ENCODE measurements at places on chromosomes 13 and 19.
A peak's percentile ranks its signal among the peaks of the same experiment; 100 is the strongest.

- DNase-seq: no peak
Observed at GRCh38 chr13:78032132-78032531, 113.5 kb upstream of the EDNRB start.

- DNase-seq: no peak
Observed at GRCh38 chr13:32033744-32034143, 2.2 kb downstream of the FRY start.

DNA sequence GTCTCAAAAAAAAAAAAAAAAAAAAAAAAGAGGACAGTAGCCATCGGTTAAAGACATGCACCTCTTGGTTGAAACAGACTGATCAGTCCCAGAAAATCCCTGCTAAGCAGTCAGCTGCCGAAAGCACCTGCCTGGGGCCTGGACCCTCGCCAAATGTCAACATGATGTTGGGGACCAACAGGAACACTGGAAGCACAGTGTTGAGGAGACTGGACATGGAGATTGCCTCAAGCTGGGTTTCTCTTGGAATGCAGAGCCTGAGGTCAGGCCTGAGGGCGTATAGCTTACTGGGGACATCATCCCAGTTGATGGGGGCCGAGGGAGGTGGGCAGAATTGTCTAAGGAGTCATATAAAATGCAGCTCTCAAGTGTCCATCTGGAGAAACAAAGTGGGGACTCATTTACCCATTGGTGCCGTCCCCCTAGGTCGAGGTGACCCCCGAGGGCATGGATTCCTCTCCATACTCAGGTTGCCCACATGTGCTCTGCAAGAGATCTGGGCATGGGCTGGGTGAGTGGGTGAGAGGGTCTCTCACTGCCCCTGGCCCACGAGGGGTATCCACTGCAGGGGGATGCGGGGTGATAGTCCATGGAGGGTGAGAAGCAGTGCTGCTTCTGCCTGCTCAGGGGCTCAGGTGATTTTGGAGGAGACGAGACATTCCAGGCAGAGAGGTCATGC, 164.5 kb downstream of the URI1 start:
- no peak for DNase-seq

DNA sequence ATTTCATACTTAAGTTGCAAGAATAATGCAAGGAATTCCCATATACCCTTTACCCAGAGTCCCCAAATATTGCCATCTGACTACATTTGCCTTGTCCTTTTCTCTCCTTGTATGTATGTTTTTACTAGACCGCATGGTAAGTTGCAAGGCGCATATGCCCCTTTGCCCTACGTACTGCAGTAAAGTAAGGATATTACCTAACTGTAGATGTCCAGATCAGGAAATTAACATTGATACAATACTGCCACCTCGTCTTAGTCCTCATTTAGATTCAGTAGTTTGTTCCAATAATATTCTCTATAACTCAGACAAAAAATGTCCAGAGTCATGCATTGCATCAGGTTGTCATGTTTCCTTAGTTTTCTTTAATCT, 9.3 kb downstream of the SAFB start:
- DNase-seq: no peak

GRCh38 chr13:100657881-100658315, 16.7 kb downstream of the TMTC4 start:
- no peak for DNase-seq

DNA sequence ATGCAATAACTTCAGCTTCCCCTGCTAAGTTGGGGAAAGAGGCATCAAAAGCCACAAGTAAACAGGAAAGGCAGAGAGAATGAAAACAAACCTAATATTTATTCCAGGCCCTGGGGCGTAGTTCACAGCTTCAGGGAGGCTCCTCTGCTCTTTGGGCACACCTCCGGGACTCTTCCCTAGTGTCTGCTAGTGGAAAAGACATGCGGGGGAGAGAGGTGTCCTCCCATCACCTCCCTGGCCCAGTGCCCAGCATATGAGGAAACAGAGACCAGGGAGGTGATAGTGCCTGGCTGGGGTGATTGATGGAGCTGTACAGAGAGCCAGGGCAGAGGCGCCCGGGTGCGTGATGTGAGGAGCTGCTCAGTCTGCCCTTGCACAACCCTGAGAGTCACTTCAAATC, 71.0 kb downstream of the RASL11A start:
- peak; percentile 65 for DNase-seq

- DNase-seq: no peak
Observed at GRCh38 chr13:44158098-44158521, 215.5 kb upstream of the SERP2 start.

DNA sequence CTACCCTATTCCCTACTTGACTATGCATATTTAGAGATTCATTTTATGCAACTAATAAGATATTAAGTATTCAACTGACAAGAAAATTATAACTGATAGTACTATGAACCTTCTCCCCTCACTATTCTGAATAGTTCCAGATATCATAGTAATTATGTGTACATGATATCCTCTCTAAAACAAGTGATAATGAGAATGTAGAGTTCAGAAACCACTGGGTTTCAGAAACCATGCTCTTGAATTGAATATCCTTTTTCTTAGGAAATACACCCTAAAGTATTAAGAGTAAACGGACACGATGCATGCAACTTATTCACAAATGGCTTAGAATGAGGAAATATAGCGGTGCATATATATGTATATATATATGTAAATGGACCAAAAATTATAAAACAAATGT, 160.9 kb downstream of the TBC1D4 start:
- no peak for DNase-seq

GRCh38 chr13:52887165-52887564, 38.7 kb upstream of the PCDH8 start:
- DNase-seq: no peak

DNA sequence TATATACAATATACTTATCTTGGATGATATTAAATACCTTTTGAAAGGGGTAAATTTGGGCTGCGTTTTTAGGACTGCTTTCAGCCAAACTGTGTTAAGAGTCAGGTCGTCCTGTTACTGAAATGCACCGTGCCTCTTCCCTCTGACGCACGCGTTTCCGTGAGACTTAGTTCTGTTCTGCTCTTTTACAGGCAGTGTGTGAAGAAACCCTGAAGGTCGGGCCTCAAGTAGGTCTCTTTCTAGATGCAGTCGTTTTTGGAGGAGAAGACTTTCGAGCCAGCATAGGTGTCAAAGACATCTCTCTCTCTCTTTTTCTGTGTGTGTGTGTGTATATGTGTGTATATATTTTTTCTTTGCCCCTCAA, 107.0 kb downstream of the ZIC5 start:
- DNase-seq: no peak

- no peak for DNase-seq
Observed at GRCh38 chr13:73198991-73199411, 140.2 kb downstream of the KLF5 start.

- peak; percentile 81 for DNase-seq
Observed at GRCh38 chr13:112606109-112607001, 18.4 kb upstream of the TUBGCP3 start.

DNA sequence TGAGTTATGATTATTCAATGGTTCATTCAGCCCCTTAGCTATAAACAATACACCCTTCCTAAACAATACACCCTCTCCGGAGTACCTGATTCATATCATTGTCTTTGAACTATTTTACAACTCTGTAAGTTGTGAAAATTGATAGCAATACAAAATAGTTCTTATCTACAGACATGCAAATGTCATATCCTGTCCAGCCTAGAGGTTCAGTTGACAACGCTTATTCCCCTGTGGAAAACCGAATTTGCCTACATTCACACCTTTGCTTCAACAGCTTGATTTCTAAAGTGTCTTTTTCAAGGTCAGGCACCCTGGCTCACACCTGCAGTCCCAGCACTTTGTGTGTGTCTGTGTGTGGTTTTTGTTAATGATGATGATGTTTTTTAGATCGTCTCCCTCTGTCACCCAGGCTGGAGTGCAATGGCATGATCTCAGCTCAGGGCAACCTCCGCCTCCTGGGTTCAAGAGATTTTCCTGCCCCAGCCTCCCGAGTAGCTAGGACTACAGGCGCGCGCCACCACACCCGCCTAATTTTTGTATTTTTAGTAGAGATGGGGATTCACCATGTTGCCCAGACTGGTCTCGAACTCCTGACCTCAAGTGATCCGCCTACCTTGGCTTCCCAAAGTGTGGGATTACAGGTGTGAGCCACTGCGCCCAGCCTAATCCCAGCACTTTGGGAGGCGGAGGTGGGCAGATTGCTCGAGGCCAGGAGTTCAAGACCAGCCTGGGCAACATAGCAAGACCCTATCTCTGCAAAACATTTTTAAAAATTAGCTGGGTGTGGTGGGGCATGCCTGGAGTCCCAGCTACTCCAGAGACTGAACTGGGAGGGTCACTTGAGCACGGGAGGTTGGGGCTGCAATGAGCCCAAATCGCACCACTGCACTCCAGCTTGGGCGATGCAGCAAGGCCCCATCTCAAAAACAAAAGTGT, 9.6 kb downstream of the C19orf53 start:
- no peak for DNase-seq

DNA sequence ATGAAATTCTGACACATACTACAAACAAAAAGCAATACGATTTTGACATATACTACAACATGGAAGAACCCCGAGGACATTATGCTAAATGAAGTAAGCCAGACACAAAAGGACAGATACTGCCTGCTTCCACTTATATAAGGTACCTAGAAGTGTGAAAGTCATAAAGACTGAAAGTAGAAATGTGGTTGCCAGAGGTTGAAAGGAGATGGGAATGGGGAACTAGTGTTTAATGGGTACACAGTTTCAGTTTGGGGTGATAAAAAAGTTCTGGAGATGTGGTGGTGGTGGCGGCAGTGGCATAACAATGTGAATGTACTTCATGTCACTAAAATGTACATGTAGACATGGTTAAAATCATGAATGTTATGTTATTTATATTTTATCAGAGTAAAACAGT, 12.1 kb upstream of the NDFIP2 start:
- DNase-seq: no peak

DNA sequence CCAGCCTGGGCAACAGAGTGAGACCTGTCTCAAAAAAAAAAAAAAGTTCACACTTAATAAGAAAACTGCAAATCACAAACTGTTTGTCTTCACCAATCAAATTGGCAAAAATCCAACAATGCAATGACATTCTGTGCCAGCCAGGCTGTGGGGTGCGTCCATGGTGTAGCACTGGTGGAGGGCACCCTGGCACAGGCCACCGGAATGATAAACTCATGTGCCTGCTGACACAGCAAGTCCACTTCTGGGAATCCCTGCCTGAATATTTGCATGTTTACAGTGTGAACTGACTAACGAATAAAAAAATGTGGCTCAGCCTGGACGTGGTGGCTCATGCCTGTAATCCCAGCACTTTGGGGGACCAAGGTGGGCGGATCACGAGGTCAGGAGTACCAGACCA, 1.6 kb upstream of the LRRC25 start:
- no peak for DNase-seq

DNA sequence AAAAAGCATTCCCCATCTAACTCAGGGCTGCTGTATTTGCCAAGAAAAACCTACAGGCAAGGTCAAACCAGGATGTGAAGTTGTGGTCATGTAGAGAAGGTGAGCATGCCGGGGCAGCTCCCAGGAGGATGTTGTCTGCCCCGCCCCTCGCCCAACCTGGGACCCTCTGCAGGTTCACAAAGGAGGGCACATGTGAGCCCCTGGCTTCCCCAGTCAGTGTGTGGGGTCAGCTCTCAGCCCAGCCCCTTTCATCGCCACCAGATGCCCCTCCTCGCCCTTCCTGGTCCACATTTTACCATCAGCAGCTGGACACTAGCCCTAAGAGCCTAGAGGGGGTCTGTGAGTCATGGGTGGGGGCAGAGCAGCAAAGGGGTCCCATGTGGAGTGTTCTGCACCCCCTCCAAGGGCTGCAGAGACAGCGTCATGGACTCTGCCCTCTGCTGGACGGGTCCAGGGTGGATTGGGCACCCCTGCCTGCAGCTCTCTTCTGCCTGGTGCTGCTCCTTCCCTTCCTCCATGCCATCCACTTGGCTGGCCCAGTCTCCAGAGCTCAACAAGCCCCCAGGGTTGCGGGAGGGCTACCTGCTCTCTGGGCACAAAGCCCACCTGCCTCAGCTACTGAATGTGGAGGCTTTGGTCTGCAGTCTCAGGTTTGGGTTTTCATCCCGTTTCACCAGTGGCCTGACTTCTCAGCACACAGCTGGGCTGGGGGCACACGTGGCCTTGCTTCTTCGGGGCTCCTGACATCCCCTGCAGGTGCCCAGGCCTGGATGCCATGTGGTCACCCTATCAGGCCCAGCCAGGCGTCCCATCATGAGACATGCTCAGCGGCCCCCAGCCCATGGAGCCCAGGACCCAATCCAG, 3.7 kb downstream of the PLEKHF1 start:
- no peak for DNase-seq

DNA sequence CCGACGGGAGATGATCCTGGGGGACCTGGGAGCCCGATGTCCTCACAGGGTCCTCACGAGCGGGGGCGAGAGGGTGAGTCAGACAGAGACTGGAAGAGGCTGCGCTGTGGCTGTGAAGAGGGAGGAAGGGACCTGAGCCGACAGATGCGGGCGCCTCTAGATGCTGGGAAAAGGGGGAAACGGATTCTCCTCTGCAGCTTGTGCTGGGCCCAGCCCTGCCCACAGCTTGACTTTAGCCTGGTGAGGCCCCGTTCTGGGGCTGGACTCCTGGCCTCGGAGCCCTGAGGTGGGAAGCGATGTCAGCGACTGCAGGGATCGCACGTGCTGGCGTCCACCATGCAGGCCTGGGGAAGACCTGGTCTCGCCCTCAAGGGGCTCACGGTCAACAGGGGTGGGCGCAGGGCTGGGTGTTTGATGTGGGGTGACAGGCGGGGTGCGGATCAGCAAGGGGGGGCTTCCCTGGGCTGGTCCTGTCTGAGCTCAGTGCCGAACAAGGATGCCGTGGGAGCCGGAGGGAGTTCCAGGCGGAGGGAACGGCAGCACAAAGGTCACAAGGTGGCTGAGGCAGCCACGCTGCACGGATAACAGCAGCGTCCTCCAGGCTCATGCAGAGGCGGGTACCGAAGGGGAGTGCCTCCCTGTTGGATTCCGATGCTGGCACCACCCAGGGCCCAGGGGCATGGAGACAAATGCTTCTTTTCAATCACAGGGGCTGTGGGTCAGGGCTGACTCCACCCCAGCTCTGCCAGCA, 31.8 kb downstream of the PIP5K1C start:
- DNase-seq: no peak

DNA sequence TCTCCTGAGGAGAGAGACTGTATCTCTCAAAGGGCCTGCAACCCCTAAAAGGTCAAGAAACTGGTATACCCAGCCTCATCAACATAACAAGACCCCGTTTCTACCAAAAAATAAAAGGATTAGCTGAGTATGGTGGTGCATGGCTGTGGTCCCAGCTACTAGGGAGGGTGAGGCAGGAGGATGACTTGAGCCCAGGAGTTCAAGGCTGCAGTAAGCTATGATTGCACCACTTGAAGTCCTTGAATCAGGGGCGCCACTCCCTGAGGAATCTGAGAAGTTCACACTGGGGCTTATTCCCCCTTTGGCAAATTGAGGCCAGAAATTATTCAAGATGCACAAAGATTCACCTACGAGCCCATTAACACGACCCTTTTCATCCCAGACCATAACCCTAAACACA, 83.0 kb downstream of the TSHZ3 start:
- no peak for DNase-seq

DNA sequence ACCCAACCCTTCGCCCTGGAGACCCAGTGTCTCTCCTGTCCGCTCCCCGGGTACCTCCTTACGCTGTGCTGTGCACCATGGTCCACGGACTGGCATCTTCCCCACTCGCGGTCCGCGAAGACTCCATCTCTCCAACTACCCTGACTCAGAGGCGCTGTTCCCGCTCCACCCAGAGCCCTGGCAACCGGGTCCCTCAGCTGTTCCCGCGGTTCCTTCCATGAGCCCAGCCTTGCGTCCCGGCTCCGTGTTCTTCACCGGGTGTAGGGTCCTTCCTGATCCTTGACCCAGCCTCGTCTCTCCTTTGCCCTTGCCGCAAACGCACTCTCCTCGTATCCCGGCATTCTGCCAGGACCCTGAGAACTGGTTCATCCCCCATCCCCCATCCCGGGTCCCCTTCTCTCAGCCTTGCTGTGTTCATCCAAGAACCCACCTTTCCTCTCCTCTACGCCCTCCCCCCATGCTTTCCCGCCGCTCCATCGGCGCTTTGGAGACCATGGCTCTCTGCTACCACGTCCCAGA, 664 bp downstream of the ICAM5 start:
- no peak for DNase-seq

All from kidney glomerular epithelial cell (primary cell).